HCT116 (cell line): ENCODE measurements at places on chromosomes 1 and 21. TPM values are rescaled to one million over a fixed set of nuclear protein-coding genes. Genes with fewer than 3 reads are reported as not detected.
A peak's percentile ranks its signal among the peaks of the same experiment; 100 is the strongest.

DNA sequence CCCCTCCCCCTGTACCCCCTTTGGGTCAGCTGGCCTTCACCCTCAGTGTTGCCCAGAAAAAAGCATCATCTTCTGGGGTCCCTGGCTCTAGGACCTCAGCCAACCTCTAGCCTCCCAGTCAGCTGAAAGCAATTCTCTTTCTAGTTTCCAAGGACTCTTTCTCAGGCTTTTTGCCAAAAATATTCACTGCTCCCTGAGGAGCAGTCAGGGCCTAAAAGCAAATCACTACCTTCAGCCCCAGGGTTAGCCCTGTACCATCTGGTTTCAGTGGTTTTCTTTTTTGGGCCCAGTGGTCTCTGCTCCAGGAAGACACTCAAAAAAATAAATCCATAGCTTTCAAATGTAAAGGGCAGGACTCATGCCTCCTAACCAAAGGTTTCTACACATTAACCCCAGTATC lies 3.1 kb upstream of the LMOD1 start:
- no peak for DNase-seq

- no peak for DNase-seq
These were observed 248.9 kb upstream of the ADGRL4 start for GRCh38 chr1:79255421-79255820.

DNA sequence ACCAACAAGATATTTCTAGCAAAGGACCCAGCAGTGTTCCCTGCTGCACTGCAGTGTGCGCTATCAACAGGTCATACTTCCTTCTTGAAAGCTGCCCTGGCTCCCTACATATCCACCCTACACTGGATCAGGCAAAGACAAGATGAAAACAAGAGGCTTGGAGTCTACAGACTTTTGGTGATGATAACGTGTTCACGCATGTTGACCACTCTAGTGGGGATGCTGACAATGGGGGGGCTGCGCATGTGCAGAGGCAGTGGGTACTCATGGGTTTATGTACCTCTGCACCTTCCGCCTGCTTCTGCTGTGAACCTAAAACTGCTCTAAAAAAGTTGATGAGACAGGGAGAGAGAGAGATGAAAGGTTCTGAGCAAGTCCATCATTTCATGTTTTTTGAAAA lies 5.5 kb downstream of the ENO1 start:
- no peak for DNase-seq

GRCh38 chr1:212188599-212189351 lies 96.4 kb upstream of the PPP2R5A start:
- DNase-seq, result no peak

DNA sequence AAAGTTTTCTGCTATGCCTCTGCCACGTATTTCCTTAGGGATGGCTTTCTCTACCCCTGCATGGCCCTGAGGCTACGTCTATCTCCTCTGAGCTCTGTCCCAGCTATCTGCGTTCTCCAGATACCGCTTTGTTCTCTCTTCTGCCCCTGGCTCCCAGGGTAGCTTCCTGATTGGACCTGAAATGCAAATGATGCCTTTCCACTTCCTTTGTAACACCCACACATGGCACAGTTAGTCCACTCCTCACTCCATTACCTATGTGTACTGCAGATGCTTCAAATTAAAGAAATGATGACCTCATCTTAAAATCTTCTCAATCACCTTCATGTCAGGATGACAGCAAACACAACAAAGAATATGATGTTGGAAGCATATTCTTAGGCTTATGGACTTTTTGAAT lies 138.6 kb upstream of the POGK start:
- DNase-seq, result no peak

DNA sequence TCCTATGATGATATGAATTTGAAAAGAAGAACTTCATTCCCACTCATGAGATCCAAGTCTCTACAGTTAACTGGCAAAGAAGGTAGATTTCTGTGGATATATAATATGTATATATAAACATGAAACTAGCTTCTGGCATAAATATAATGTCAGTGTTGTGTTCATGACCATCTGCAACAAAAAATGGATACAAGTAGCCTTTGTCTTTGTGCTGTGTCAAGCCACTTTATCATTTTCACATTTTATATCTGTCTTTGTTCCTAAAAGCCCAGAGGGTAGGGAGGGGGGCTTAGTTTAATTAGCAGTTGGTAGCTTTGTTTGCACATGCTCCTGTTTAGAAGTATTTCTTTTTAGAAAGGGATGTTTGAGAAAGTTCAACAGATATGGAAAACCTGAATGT lies 56.2 kb upstream of the FASLG start:
- no peak for DNase-seq

DNA sequence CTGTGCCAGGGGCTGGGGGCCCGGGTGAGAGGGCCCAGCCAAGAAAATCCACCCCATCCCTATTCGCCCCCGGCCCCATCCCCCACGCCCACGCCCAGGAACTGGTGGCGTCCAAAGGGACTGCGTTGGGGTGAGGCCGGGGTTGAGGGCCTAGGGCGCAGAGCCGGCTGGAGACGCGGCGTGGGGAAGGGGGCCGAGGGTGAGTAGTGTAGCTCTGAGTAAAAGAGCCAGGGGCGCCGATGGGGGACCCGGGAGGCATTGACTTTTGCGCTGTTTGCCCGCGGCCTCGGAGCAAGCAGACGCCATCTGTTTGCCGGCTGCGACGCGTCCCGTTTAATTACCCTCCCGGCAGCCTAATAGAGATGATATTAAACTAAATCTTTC lies 3.5 kb upstream of the DMRTA2 start:
- no peak for DNase-seq

The DESI2 gene
- 44.6 TPM for total RNA-seq

The SEMA6C gene
- total RNA-seq, result 8.2 TPM

GRCh38 chr1:40851643-40852042 lies 10.5 kb downstream of the CITED4 start:
- DNase-seq, result no peak

The DNAJC28 gene
- 0.81 TPM for total RNA-seq

DNA sequence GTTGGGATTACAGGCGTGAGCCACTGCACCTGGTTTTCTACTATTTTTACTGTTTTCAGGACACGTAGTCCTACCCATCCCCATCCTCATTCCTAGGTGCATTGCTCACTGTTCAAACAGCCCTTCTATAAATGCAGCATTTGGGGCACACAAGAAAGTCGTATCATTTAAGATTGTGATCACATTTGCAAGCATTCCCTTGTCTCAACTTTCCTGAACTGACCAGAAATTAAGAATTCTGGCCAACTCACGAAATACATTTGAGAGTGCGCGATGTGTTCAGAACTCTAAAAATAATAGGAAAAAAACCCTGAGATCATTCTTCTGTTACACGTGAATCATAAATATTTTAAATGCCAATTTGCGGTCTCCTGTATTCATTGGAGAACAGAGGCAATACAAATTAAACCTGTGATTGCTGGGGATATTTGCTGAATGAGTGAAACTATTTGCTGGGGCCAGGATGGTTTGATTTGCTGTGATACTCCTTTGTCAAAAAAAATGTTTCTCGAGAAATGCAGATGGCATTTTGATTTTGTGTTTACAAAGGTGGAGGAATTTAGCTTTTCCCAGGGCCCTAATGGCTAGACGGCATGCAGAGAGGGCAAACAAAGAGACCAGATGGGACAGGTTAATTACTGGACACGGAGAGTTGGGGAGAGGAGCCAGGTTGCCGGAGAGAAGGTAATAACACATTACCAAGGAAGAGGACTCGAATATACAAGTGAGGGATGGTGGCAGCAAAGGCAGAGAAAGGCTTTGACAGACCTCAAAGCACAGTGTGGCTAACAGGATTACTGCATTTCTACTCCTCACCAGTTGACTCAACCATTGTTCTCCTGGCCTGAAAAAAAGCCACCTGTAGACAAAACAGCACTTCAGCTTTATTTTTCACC lies 38.4 kb downstream of the STPG1 start:
- no peak for DNase-seq

The OR2T34 gene
- total RNA-seq, result not detected

DNA sequence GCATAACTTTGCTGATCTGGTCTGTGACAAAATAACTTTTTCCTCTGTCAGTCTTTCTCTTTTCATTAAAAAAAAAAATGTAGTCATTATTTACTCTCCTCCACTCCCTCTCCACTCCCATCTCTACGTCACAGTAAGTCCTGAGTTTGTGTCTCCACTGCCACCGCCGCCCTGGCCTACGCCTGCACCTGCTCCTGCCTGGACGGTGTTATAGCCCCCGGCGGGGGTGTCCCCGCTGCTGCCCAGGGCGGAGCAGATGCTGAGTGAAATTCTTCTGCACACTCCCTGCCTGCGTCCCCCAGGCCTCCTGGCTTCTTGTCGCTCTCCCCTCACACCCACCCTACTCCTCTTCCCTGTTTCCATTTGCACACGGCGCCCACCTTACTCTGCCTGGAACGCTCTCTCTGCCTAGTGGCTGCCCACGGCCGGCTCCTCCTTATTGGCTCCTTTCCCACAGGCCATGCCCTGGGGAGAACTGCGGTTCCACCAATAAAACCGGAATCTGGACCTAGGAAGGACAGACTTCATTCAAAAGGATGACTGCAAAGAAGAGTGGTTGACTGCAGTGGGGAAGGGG lies 55.2 kb upstream of the C1orf174 start:
- DNase-seq, result no peak

The DCDC2B gene
- 0.27 TPM for total RNA-seq

The OLIG2 gene
- not detected for total RNA-seq

- peak; percentile 82 for DNase-seq
These were observed 40.9 kb upstream of the PPIAL4F start for GRCh38 chr1:144551543-144552424.

GRCh38 chr1:59105548-59106507 lies 191.1 kb upstream of the FGGY start:
- DNase-seq, result no peak

GRCh38 chr21:32143241-32143939 lies 135.5 kb downstream of the MIS18A start:
- DNase-seq, result no peak

GRCh38 chr1:14983277-14983676 lies 170.3 kb upstream of the TMEM51 start:
- no peak for DNase-seq
